ENCODE measurements at places on chromosomes 6 and 20.

DNA sequence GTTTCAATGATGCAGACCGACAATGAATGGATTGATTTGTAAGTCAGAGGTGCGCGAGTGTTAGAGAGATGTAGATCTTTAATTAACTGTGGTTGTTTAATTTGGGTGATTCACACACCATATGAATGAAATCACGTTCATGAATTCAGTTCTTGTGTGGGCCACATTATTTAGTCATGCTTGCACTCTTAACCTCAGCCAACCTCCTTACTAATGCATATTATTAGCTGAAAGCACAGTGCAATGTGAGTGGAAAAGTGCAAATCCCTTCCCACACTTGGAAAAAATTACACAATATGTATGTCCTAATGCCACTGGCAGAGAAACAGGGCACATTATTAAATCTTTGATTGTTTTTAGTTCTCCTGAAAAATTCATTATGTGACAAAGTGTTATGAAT is 512.5 kb downstream of the BCKDHB start:
- DNase-seq, result no peak

DNA sequence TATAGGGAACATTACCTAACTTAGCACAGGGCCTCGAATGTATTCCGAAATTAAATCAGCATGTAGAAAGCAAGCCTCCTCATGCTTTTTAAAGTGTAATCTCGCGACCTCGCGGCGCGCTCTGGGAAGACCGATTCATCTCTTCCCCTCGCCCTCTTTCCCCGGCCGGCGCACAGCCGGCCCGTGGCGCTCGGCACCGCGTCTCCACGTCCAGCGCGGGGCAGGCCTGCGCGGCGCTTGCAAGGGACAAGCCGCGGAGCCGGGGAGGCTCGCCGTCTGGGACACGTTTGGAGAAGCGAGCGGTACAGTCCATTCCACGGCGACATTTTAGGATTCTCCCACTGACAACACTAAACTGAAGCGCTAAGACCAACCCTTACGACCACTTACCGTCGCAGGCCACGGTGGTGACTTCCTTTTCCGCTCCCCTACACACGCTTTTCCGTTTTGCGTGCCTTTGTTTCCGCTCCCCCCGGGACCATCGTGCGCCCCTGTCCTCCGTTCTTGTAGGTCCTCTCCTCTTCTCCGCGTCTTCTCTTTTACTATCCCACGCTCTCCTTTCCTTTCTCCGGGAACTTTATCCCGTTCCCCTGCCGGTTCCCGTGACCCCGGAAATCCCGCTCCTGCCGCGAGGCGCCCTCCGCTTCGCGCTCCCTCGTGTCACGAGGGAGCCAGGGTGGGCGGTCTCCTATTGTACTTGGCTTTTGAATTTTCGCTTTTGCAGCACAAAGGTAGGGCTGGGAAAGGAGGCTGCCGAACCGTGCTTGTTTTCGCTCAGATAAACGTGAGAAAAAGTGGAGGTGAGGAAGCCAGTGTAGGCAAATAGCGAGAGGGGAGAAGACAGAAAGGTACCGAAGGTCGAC is at the start of gene ECHDC1:
ECHDC1 (minus strand) TSS at position 664 of the 863 bp plus-strand sequence. CDS start 12,581 bp downstream, outside the sequence.
- DNase-seq, result peak; percentile 50

DNA sequence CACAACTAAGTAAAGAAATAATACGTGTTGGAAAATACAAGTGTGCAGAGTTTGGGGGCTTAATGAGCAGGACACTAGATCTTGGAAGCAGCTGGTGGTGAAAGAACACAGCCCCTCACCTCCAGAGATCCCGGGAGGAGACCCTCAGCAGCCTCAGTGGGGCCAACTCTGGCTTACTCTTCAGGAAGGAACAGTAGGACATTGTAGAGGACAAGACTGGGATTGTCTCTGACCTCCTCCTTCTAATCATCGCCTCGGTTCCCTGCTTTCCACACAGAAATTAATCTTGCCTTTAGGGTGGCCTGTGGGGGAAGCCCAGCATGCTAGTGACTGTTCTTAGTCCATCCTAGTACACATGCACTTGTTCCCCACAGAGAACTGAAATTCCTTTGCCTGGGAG is 130.7 kb downstream of the AKAP7 start:
- no peak for DNase-seq

- DNase-seq, result no peak
Observed at GRCh38 chr6:71529769-71530168, 241.2 kb downstream of the OGFRL1 start.

- DNase-seq, result no peak
Observed at GRCh38 chr20:12591949-12592470, 416.8 kb upstream of the SPTLC3 start.

DNA sequence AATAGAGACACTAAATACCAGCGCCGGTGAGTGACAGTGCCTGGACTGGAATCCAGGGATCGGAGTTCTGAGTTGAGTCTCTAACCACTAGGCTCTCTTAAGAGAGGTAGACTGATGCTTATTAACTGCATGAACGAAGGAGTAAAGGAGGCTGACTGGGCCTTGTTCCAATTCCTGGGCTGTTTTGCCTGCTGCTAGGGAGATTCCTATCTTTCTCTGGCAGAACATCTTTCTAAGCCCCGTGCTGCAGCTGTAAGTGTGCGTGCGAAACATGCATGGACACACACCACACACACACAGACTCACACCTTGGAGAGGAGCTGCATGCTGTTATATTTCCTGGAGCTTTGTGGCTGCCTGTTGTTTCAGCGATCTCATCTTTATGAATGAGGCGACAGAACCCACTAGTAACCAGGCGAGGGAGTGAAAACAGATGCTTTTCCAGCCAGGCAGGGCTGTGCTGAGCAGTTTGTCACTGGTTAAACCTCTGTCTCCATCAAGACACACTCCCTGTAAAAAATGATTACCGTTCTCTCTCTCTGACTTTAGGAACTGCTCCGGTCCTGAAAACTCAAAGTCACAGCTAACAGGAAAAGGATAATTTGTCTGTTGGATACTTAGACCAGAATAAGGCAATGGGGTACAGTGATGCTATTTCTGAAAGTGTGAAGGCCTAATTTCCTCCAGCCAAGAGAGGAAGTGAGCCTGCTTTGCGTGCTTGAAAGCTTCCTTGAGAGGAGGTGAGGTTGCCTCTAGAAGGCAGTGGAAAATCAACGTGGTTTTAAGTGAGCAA is 157.4 kb upstream of the ZNF217 start:
- DNase-seq, result peak; percentile 52

DNA sequence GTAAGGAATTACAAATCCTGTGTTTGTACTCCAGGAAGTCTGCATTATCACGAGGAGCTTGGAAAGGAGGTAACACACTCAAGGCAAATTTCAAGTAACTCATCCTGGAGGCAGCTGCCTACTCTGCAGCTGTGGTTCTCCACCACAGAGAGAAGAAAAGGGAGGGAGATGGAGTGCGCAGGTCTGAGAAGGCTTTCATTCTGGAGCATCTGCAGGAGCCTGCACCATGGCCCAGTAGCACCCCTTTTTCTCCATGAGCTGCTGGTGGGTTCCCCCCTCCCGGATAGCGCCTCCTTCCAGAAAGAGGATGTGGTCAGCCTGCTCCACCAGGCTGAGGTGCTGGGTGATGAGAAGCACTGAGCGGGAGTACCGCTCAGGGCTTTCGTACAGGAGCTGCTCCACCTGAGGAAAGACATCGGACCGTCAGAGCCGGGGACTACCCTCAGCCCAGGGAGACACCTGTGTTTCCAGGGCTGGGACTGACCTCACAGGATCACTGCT is 1.6 kb upstream of the PSMB8 start:
- no peak for DNase-seq

GRCh38 chr6:25946631-25947030 is 16.0 kb upstream of the TRIM38 start:
- DNase-seq, result no peak

GRCh38 chr20:46388201-46388836 is 18.1 kb downstream of the ELMO2 start:
- DNase-seq, result no peak

- DNase-seq, result no peak
Observed at GRCh38 chr6:158027590-158028285, 46.1 kb downstream of the SYNJ2 start.
